Nucleus accumbens (tissue), 56 donors: ENCODE measurements at places on chromosomes 16 and 17.

DNA sequence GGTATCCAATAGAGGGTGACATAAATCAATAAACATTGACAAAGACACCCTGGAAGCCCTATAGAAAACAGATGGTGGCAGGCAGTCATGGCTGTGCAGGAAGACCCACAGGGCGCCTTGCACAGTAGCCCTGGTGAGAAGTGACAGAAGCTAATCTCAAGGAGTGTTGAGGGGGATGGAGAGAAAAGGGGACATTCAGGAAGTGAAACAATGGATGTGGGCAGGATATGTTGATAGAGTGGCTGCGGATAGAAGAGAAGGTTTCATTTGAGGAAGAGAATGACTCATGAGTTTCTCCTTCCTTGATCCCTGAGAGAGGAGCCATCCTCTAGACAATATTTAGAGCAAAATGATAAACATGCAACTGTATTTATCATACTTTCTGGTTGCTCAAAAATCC, 468.8 kb upstream of the HSBP1 start:
- no peak for DNase-seq

DNA sequence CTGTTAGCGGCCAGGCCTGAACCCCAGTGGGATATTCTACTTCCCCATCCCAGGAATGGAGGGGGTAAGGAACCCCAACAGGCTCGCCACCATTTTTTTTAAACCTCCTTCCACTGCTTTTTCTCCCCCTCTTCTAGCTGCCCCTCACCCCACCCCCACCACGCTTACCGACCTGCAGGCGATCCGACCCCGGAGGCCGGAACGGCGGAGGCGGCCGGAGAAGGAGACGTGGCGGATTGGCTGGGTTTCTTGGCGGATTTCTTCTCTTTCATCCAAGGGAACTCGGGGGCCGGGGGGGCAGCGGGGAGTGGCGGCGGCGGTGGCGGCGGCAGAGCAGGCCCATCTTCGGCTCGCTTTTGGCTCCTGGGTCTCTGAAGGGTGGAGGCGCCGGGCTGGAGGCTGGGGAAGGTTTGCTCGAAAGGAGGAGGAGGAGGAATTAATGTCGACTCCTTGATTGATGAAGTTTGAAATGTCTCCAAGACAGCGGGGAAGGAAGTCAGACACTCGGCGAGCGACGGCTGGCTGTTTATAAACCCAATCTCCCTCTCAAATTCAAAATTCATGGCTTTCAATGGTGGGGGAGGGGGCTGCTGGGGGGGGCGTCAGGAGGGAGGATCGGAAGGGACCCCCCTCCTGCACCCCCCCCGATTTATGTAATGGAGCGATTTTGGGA, 424 bp downstream of the HOXB2 start:
- no peak for DNase-seq

DNA sequence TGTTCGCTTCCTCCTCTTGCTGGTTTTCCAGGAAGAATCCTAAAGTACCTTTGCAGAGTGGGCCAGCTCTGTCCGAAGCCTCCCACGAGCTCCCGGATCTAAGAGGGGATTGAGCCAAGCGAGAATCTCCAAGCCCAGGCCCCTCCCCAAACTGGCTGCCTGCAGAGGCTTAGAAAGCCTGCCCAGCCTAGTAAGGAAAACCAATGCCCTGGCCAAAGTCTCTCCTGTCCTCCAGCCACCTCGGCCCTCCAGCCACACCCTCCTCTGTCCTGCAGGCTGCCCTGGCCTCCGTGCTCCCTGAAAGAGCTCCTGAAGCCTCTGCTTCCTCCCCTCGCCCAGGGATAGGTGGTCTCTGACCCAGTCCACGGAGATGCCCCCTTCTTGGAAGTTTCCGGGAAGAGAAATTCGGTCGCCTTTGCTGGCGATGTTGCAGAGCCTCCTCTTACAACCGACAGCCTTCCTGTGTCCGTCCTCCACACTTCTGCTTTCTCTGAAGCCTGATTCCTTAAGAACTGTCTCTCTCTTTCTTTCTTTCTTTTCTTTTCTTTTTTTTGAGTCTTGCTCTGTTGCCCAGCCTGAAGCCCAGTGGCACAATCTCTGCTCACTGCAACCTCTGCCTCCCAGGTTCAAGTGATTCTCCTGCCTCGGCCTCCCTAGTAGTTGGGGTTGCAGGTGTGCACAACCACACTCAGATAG, 54.9 kb upstream of the TOB1 start:
- DNase-seq: no peak

- no peak for DNase-seq
These were observed 96.8 kb downstream of the BRIP1 start for GRCh38 chr17:61766520-61766919.

- no peak for DNase-seq
These were observed 17.7 kb downstream of the PSMD11 start for GRCh38 chr17:32461853-32462617.
